ENCODE measurements at places on chromosomes 5 and 9.

DNA sequence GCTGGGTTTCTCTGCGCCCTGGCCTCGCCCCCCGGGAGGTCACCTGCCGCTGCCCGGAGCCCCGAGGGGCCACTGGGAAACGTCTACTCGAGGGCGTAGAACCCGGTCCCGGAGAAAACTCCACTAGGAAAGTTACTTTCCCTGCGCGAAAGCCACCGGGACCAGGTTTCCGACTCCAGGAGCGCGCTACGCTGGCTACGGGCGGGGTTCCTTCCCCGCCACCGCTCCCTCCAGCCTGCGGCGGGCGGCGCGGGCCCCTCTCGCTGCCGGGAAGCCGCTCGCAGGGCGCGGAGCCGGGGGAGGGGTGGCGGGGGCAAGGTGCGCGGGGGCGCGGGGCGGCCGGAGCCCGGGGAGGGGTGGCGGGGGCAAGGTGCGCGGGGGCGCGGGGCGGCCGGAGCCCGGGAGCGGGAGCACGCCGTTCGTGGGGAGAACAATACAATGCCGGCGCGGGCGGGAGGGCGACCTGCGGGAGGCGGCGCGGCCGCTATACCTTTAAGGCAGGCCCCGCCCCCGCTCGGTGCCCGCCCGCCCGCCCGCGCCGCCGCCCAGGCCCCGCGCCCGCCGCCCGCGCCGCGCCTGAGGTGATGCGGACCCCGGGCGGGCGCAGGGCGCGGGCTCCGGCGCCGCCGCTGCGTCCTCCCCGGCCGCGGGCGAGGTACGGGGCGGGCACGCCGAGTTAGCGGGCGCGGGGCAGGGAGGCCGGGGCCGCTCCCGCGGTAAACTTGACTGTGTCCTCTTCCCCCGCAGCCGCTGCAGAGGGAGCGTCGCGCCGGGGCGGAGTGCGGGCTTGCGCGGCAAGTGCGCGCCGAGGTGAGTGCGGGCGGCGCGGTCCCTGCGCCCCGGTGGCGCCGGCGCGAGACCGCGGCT is 278.1 kb downstream of the AOPEP start:
- DNase-seq = peak; percentile 57

GRCh38 chr9:76835571-76836283 is 70.2 kb downstream of the PRUNE2 start:
- DNase-seq = no peak

- no peak for DNase-seq
Measured at GRCh38 chr9:81619353-81620001, 69.9 kb downstream of the TLE1 start.

DNA sequence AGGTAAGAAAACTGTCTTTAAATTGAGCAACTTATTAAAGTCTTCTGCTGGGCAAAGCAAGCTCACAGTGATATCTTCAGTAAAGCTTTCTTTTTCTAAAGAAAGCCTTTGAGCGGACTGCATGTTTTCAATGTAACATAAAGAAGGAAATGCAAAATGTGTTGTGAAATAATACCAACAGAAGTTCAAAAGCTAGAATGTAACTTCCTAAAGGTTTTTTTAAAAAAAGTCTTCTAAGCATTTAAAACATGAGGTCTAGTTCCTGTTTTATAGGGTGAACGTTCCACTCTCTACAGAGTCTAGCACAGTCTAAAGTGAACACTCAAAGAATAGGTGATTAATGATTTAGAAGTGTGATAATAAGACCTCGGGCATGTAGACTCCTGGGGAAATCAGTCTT is 62.9 kb downstream of the DENND1A start:
- no peak for DNase-seq

DNA sequence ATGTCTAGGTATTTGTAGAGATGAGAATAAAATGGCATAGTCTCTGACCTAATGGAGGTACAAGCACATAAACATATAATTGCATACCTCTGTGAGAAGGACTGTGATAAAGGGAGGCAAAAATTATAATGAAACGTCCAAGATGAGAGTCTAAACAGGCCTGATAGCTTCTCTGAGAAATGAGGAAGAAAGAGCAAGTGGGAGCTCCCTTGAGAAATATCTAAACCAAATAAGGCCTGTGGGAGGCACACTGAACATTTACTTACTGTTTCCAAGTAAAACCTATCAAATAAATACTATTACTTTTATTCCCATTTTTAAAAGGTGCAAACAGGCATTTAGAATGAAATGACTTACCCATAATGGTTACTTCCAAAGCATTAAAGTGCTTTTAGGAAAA is 125.6 kb upstream of the PAPPA start:
- no peak for DNase-seq

DNA sequence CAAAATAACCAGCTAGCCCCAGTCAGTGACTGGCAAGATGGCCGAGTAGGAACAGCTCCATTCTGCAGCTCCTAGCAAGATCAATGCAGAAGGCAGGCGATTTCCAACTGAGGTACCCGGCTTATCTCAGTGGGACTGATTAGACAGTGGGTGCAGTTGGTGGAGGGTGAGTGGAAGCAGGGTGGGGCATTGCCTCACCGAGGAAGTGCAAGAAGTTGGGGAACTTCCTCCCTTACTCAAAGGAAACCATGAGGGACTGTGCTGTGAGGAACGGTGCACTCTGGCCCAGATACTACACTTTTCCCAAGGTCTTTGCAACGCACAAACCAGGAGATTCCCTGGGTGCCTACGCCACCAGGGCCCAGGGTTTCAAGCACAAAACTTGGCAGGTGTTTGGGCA is 9.6 kb upstream of the BTNL8 start:
- DNase-seq = no peak

GRCh38 chr5:137733006-137733405 is 2.9 kb downstream of the KLHL3 start:
- no peak for DNase-seq

- no peak for DNase-seq
Measured at GRCh38 chr5:132387640-132388117, 18.2 kb downstream of the SLC22A5 start.

DNA sequence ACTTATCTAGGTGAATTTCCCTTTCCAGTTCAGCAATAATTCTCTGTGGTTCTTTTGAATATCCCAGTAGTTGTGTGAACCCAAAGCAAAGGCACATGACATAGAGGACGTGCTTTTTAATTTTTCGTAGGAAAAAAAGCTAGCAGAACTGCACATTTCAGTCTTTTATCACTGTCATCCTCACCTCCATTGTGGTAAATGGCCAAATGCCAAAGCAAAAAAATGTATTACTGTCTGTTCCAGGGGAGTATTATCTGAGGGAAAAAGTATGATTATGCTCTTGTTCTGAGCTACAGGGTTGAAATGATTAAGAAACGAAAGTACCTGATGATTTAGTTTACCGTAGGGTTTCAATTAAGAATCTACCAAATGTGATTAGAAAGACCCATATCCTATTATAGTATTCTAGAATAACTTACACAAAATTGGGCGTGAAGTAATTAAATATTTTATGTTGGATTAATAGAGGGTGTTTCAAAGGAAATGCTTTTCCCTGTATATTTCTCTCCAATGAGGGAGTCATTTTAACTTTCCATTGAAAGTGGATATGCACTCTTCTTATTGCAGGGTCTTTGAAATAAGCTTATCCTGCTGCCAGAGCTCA is 62.7 kb downstream of the CAVIN4 start:
- DNase-seq = no peak

DNA sequence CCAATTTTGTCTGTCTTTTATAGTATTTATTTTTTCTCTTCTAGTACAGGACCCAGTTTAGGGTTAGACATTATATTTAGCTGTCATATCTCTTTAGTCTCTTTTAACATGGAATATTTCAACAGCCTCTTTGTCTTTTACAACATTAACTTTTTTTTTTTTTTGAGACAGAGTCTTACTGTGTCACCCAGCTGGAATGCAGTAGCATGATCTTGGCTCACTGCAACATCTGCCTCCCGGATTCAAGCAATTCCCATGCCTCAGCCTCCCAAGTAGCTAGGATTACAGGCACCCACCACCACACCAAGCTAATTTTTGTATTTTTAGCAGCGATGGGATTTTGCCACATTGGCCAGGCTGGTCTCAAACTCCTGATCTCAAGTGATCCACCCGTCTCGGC is 90.1 kb downstream of the ADAMTS6 start:
- DNase-seq = no peak

- no peak for DNase-seq
Measured at GRCh38 chr5:126265917-126266316, 157.3 kb upstream of the GRAMD2B start.

GRCh38 chr5:59891962-59892643 is 1.4 kb downstream of the PDE4D start:
- DNase-seq = no peak

GRCh38 chr5:178384816-178385495 is 152.4 kb upstream of the PHYKPL start:
- no peak for DNase-seq
